ENCODE measurements at places on chromosomes 1 and 21. TPM values are rescaled to one million over a fixed set of nuclear protein-coding genes. Genes with fewer than 3 reads are reported as not detected.
A peak's percentile ranks its signal among the peaks of the same experiment; 100 is the strongest.

- H3K27ac ChIP-seq = no peak overlapping the region
- H3K4me1 ChIP-seq = peaks cover 8% of the 10 kb centered on the region
- no peaks in the 10 kb centered on the region for H3K27me3 ChIP-seq
- H3K36me3 ChIP-seq = no peaks in the 10 kb centered on the region
Measured at GRCh38 chr1:92915547-92915946, 45.7 kb downstream of the DIPK1A start.

GRCh38 chr1:232319518-232320210, 310.3 kb downstream of the SIPA1L2 start:
- no peak overlapping the region for H3K27ac ChIP-seq
- no peaks in the 10 kb centered on the region for H3K27me3 ChIP-seq
- DNase-seq = no peak
- H3K36me3 ChIP-seq = no peaks in the 10 kb centered on the region
- no peaks in the 10 kb centered on the region for H3K4me1 ChIP-seq
- H3K4me3 ChIP-seq = no peak overlapping the region

Gene PRAMEF17
- not detected for total RNA-seq

DNA sequence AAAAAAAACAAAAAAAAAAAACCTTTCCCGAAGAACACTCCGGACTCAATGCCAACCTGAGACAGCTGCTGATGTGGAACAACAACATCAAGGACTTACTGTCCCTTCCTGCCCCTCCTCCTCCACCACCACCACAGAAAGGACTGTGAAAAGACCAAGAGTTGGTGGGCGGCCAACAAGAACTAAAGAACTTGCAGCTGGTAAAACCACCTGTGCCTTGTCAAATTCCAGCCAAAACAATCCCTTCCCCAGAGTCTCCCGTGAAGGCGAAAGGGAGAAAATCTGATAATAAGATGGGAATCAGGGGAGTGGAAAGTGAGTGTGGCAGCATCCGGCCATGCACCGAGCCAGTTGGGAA, 88.9 kb downstream of the PROX1 start:
- H3K36me3 ChIP-seq = no peaks in the 10 kb centered on the region
- H3K4me1 ChIP-seq = no peaks in the 10 kb centered on the region
- H3K4me3 ChIP-seq = no peak overlapping the region
- DNase-seq = no peak

GRCh38 chr1:201964261-201964660, 9.0 kb downstream of the TIMM17A start:
- DNase-seq = no peak
- no peaks in the 10 kb centered on the region for H3K27me3 ChIP-seq
- H3K36me3 ChIP-seq = peaks cover 87% of the 10 kb centered on the region
- H3K4me1 ChIP-seq = no peaks in the 10 kb centered on the region

DNA sequence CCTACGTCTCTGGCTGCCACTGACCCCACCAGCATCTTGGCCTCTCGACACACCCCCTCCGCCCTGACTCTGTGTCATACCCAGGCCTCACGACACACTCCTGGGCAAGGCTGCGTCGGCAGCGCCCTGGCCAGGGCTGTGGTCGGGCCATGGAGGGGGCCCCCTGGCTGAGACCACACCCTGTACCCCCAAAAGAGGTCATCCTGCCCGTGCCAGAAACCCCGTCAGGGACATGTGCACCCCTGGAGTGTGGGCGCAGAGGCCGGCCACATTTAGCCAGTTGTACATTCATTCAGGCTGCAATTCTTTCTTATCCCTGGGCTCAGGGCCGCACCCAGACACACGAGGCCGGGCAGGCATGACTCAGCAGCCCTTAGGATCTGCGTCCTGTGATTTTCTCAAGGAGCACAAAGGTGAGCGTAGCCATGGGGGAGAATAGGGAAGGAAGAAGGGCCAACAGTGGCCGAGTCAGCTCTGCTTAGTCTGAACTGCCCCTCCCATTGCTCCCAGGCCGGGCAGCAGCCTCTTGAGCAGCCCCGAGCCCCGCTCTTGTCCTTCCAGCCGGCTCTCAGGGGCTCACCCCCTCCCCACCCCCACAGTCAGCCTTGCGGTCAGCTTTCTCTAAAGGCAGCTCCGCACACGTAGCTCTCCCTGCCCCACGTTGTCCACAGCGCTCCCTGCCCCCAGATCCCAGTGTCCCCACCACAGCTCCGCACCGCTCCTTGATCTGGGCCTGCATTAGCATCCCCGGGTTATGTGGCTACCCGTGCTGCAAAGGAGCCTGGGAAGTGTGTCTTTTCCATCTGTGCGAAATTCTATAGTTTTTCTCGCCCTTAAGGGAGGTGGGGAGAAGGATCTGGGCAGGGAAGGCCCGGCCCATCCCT, 7.9 kb downstream of the CSTB start:
- peaks cover 19% of the 10 kb centered on the region for H3K4me1 ChIP-seq
- DNase-seq = peak; percentile 74
- peak overlapping the region; percentile 99 for H3K27ac ChIP-seq
- peaks cover 58% of the 10 kb centered on the region for H3K36me3 ChIP-seq
- H3K4me3 ChIP-seq = peak overlapping the region; percentile 54

- H3K36me3 ChIP-seq = no peaks in the 10 kb centered on the region
- H3K27me3 ChIP-seq = no peaks in the 10 kb centered on the region
- peaks cover 21% of the 10 kb centered on the region for H3K4me1 ChIP-seq
- no peak overlapping the region for H3K4me3 ChIP-seq
- DNase-seq = no peak
Measured at GRCh38 chr1:118947003-118947765, 41.0 kb downstream of the TBX15 start.

DNA sequence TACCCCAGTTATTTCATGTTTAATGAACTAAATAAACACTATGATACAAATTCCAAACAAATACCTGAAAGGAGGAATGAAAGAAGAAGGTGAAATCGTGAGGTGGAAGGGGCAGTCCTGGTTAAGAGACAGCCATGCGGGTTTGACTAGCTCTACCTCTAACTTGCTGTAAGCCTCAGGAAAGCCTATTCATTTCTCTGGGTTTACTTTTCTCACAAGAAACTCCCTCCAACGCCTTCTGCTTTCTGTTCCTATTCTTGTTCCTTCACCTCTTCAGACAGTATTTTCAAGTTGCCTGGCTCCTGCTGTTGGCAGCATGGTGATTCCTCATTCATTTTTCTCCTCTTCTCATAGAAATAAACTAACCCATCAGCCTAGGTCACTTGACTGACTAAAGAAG, 92.4 kb downstream of the NTPCR start:
- no peak for DNase-seq

GRCh38 chr21:33940881-33941245, 25.3 kb upstream of the ATP5PO start:
- H3K36me3 ChIP-seq = no peaks in the 10 kb centered on the region
- no peaks in the 10 kb centered on the region for H3K4me1 ChIP-seq
- DNase-seq = no peak
- H3K4me3 ChIP-seq = no peak overlapping the region

Gene MR1
- 11.3 TPM for total RNA-seq

GRCh38 chr1:29389533-29390041, 153.3 kb downstream of the PTPRU start:
- no peak overlapping the region for H3K27ac ChIP-seq
- no peak overlapping the region for H3K4me3 ChIP-seq
- no peak for DNase-seq
- H3K27me3 ChIP-seq = peaks cover 84% of the 10 kb centered on the region

Gene GFI1
- 0.31 TPM for total RNA-seq

GRCh38 chr1:41122851-41123518, 101.5 kb upstream of the SLFNL1 start:
- H3K27me3 ChIP-seq = no peaks in the 10 kb centered on the region
- no peaks in the 10 kb centered on the region for H3K36me3 ChIP-seq
- peak; percentile 73 for DNase-seq
- peaks cover 9% of the 10 kb centered on the region for H3K4me1 ChIP-seq
